ENCODE measurements at places on chromosomes 7 and 10. TPM values are rescaled to one million over a fixed set of nuclear protein-coding genes. Genes with fewer than 3 reads are reported as not detected.

The CRYGN gene
- total RNA-seq, result 1.3 TPM

The COL1A2 gene
- 116 TPM for total RNA-seq

GRCh38 chr7:64880322-64881297 is 22.5 kb upstream of the ZNF273 start:
- H3K36me3 ChIP-seq, result no peaks in the 10 kb centered on the region
- no peak overlapping the region for H3K27ac ChIP-seq
- no peak for DNase-seq
- H3K27me3 ChIP-seq, result peaks cover 22% of the 10 kb centered on the region
- no peaks in the 10 kb centered on the region for H3K4me1 ChIP-seq

DNA sequence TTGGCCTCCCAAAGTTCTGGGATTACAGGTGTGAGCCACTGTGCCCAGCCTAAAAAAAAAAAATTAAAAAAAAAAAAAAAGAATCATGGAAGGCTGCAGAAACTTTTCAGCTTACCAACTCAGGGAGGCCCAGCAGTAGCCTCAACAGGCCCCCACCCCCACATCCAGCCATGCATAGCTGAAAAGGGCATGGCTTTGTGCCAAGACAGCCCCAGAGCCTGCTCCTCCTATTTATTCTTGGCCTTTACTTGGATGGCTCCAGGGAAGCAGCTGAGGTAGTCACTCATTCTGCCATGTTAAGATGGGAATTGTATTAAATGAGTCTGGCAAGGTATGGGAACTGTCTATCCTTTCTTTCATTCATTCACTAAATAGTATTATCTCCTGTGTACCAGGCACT is 13.7 kb upstream of the CNNM2 start:
- H3K27ac ChIP-seq, result no peak overlapping the region
- no peak for DNase-seq
- H3K4me3 ChIP-seq, result no peak overlapping the region
- no peaks in the 10 kb centered on the region for H3K27me3 ChIP-seq
- H3K4me1 ChIP-seq, result no peaks in the 10 kb centered on the region

- H3K4me1 ChIP-seq, result no peaks in the 10 kb centered on the region
- DNase-seq, result no peak
- no peak overlapping the region for H3K27ac ChIP-seq
- H3K36me3 ChIP-seq, result no peaks in the 10 kb centered on the region
- H3K27me3 ChIP-seq, result no peaks in the 10 kb centered on the region
Observed at GRCh38 chr10:133455196-133455595, 1.5 kb downstream of the SCART1 start.

- H3K36me3 ChIP-seq, result no peaks in the 10 kb centered on the region
- no peak for DNase-seq
- H3K4me1 ChIP-seq, result no peaks in the 10 kb centered on the region
- H3K27me3 ChIP-seq, result no peaks in the 10 kb centered on the region
Observed at GRCh38 chr7:135079068-135079467, 68.8 kb upstream of the TMEM140 start.

GRCh38 chr7:105289704-105290103 is 99.0 kb downstream of the SRPK2 start:
- H3K4me3 ChIP-seq, result no peak overlapping the region
- no peaks in the 10 kb centered on the region for H3K36me3 ChIP-seq
- no peak for DNase-seq
- H3K4me1 ChIP-seq, result no peaks in the 10 kb centered on the region
- no peaks in the 10 kb centered on the region for H3K27me3 ChIP-seq

All from cardiac muscle cell (in vitro differentiated cells and primary cell).